T-helper 2 cell (primary cell): ENCODE measurements at places on chromosomes 16 and 17.

GRCh38 chr16:29975811-29976511, 2.3 kb downstream of the TAOK2 start:
- DNase-seq = no peak

DNA sequence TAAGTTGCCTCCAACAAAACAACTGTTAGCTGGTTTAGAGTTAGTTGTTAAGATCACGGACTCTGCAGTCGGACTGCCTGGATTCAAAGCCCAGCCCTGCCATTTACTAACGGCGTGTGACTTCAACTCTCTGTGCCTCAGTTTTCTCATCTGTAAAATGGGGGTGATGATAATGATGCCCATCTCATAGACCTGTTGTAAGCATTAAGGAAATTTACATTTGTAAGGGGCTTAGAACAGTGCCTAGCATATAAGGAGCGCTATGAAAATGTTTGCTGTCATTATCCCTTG, 825 bp downstream of the SLC4A1 start:
- no peak for DNase-seq

- DNase-seq = peak; percentile 69
Observed at GRCh38 chr17:44363613-44364159, at the start of gene FAM171A2. TSS of gene FAM171A2 (minus strand) at chr17:44363853. CDS start at chr17:44363714, 139 bp downstream.

GRCh38 chr17:59377410-59377809, 46.0 kb downstream of the YPEL2 start:
- no peak for DNase-seq

DNA sequence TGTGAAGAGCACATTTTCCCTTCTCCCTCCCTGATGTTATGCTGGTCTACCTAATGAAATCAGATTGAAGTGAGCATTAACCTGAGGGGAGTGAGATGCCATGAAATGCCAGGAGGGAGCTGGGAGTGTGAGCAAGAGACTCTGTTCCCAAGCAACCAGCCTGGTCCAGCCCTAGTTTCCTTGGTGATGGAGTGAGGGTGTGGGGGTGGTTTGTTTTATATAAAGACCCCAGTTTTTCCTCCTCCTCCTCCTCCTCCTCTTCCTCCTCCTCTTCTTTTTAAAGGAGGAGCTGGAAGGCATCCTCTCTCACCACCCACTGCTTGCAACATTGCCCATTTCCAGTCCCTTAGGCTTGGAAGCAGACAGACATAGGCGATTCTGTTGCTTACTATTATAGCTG, 97.1 kb downstream of the DNAH3 start:
- DNase-seq = no peak

GRCh38 chr16:77668201-77668600, 54.1 kb upstream of the NUDT7 start:
- no peak for DNase-seq
